ENCODE measurements at places on chromosomes 5 and 9. TPM values are rescaled to one million over a fixed set of nuclear protein-coding genes. Genes with fewer than 3 reads are reported as not detected.

GRCh38 chr5:114500756-114501155, 138.9 kb downstream of the KCNN2 start:
- ATAC-seq, result no peak

- ATAC-seq, result no peak
Measured at GRCh38 chr5:96001262-96001661, 39.6 kb upstream of the ELL2 start.

- ATAC-seq, result no peak
Measured at GRCh38 chr5:15948190-15948589, 231.4 kb downstream of the MARCHF11 start.

- ATAC-seq, result no peak
Measured at GRCh38 chr5:128081111-128081851, 2.3 kb upstream of the SLC12A2 start.

- ATAC-seq, result no peak
Measured at GRCh38 chr5:95317687-95318086, 32.8 kb upstream of the MCTP1 start.

- ATAC-seq, result no peak
Measured at GRCh38 chr5:104299998-104300706, 737.6 kb upstream of the NUDT12 start.

- ATAC-seq, result no peak
Measured at GRCh38 chr5:141850786-141851185, 27.4 kb downstream of the PCDH1 start.

DNA sequence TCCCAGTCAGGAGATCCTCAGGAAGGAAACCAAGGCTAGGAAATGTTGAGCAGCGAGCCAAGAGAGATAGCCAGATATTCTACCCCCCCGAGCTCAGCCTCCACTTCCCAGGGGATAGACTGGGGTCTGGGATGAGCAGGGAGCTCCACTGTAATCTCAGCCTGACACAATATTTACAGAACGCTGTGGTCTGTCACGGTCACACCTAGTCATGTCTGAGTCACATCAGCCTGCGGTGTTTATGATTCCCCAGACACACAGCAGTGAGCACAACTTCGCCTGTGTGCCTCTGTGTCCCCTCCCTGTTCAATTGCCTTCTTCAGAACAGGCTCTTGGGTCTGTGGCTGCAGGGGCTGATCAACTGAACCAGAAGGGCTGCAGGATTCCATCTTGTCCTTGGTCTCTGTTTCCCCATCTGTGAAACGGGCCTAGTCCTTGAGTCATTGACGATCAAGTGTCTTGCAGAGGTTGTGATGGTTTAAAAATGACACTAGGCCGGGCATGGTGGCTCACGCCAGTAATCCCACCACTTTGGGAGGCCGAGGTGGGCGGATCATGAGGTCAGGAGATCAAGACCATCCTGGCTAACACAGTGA, 8.6 kb upstream of the PRRX2 start:
- no peak for ATAC-seq

GRCh38 chr9:76067696-76068095, 177.2 kb downstream of the PCSK5 start:
- ATAC-seq, result no peak

GRCh38 chr5:29878599-29878998, 1314.9 kb upstream of the CDH6 start:
- ATAC-seq, result no peak

GRCh38 chr5:78504704-78505677, 143.6 kb downstream of the LHFPL2 start:
- ATAC-seq, result peak; percentile 93

- no peak for ATAC-seq
Measured at GRCh38 chr5:91049800-91050199, 333.3 kb downstream of the ARRDC3 start.

DNA sequence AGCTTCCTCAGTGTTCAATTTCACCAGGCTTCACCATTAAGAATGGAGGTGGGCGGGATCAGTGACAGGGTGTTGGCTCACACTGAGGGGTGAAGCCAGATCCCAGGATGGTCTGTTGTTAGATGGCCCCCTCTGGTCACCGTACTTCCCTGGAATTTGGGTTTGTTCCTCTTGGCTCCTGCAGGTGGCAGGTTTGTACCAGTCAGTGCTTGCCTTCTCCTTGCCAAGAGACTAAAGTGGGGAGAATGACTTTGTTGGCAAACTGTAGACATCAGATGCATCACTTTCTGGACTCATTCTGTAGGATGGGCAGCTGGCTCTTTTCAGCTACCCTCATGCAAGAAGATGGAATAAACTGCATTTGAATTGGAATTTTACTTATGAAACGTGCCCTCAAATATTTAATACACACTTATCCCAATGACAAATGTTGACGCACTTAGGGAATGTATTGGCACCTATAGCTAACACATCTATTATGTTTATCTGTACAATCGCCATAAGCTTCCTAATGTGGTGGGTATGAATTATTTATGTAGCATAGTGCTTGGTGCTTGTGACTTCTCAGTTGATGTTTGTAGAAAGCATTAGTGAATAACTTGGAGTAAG, 31.4 kb upstream of the ANKRD55 start:
- ATAC-seq, result no peak

- no peak for ATAC-seq
Measured at GRCh38 chr9:113482341-113482740, 18.8 kb downstream of the RGS3 start.

DNA sequence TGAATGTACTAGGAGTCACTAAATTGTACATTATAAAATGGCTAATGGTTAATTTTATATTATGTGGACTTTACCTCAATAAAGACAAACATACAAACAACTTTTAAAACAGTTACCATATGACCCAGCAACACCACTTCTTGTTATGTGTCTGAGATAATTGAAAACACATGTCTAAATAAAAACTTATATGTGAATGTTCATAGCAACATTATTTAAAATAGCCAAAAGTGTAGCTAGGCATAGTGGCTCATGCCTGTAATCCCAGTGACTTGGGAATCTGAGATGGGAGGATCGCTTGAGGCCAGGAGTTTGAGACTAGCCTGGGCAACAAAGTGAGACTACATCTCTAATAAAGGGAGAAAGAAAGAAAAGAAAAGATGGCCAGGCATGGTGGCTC, 22.9 kb downstream of the SLC35A4 start:
- ATAC-seq, result no peak

DNA sequence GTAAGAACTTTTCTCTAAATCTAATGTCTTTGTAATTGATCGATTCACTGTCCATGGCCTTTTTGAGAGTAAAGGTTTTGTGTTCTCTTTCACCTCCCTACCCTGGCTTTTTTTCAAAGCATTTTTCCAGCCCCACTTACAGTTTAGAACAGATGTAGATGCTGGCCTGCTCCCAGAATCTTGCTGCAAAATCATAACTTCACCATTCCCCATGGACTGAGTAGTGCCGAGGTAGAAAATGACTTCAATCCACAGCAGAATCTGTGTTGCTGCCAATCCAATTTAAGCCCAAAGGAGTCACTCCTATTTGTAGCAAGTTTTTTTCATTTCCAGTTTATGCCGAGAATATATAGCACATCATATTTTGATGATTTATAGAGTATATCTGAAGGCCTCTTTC, 46.5 kb upstream of the CEMIP2 start:
- no peak for ATAC-seq

GRCh38 chr9:131423171-131423581, 29.3 kb downstream of the PRRC2B start:
- ATAC-seq, result peak; percentile 76

GRCh38 chr5:75348241-75348640, 11.2 kb downstream of the HMGCR start:
- ATAC-seq, result no peak

DNA sequence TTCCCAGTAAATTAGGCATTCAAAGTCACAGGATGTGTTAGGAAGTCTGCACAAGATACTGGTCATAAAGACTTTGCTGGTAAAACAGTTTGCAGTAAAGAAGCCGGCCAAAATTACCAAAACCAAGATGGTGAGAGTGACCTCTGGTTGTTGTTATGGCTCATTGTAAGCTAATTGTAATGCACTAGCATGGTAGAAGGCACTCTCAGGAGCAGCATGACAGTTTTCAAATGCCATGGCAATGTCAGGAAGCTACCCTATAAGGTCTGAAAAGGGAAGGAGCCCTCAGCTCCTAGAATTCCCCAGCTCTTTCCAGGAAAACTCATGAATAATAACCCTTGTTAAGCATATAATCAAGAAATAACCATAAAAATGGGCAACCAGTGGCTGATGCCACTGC, 64.3 kb upstream of the TNC start:
- no peak for ATAC-seq

GRCh38 chr5:140548791-140549190, 1.3 kb downstream of the EIF4EBP3 start:
- ATAC-seq, result no peak

DNA sequence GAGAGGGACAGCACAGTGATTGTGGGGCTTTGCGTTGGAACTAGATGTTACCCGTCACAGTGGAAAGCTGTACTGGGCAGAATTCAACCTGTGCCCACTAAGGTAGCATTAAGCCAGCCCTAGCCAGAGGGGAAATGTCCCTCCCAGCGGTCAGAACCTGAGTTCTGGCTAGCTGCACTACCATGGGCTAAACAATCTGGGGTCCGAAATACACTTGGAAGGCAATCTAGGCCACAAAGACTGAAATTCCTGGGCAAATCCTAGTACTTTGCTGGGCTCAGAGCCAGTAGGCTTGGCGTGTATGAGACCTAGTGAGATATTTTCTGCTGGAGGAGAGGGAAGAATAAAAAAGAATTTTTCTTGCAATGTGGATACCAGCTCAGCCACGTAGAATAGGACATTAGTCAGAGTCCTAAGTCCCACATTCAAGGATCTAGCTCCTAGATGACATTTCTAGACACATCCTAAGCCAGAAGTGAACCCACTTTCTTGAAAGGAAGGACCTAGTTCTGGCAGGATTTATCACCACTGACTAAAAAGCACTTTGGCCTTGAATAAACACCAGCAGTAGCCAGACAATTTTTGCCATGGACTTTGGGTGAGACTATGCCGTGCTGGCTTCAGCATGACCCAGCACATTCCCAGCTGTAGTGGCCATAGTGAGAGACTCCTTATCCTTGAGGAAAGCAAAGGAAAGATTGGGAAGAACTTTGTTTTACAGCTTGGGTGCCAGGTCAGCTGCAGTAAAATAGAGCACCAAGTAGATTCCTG, 618.0 kb downstream of the BRINP1 start:
- no peak for ATAC-seq

DNA sequence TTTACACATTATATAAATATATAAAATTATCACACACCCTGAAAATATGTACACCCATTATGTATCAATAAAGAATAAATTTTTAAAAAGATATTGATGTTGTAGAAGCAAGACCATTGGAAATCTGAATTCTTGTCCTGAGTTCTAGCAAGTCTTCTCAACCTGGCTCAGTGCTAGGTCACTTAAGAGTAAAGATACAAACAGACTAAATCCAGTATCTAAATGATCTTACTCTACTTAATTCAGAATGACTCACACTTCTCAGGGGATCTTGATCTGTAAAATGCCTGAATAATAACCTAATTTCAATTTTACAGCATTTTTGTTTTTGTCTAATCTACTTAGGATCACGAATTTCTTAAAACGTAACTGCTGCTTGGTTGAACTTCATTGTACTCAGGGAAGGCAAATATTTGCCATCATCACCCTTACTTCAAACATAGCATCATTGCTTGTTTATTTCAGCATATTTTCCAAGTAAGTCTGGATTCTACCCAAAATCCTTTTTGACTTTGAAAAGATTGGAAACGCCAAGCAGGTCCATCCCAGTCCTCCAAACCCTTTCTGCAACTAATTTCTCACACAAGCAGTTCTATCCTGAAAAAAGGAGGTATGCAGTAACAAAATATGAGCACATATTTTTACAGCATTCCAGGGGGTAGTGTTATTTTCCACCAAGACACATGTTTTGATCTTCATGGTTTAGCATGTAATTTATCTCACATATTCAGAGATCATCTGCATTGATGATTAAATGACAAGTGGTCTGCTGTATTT, 582.6 kb downstream of the PSAT1 start:
- ATAC-seq, result no peak

- ATAC-seq, result no peak
Measured at GRCh38 chr5:93438124-93438523, 142.9 kb downstream of the NR2F1-AS1 start.

DNA sequence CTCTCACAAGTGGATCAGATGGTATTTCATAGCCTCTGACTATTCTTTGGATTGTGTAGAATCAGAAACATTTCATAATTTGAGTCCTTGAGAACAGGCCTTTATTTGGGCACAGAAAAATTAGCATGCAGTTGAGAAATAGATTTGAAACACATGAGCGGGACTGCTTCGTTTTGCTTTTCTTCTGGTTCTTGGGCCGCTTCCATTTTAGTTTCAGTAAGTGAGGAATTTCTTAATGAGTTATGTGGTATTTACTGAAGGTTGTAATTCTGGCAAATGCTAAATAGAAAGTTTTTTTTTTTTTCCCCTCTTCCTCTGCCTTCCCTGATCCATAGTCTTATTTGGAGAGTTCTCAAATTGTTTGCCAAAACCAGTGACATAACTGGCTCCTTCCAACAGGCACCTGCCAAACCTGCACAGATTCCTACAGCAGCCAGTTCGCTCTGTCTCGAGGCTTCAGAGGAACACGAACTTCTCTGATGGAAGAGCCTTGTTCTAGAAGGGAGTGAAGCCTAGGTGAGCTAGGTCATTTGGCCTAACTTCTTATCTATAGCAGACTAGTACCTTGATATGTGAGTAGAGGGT, 71.2 kb upstream of the SLC28A3 start:
- ATAC-seq, result no peak

DNA sequence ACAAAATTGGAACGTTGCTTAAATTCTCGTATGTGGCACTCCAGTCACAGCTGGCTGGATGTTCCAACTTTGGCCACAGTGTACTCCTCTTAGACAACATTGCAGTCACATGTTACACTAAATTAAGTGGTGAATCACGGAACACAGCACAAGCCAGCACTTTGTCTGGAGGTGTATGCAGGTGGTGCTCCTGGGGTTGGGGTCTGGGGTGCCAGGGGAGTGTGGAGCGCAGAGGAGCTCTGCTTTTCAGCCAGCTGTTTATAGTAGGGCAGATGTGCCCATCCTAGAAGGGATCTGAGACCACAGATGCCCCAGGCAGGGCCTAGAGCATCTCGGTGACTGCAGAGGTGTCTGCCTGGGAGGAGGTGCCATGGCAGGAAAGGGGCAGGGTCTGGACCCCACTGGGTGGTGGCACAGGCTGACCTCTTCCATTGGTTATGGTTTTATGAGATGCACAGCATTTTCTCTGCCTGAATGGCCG, 82.6 kb downstream of the WNK2 start:
- no peak for ATAC-seq

Gene SH3PXD2B
- 80.9 TPM for total RNA-seq

Gene TMEM174
- not detected for total RNA-seq

Gene NIM1K
- total RNA-seq, result 1.9 TPM

Gene AMBP
- total RNA-seq, result not detected

Gene HSPB3
- 5.9 TPM for total RNA-seq

Gene PTGER4
- 27.5 TPM for total RNA-seq

Gene ZNF367
- total RNA-seq, result 2.2 TPM

Gene ZNF883
- total RNA-seq, result 0.94 TPM

Gene PKD2L2
- total RNA-seq, result not detected

Gene C7
- total RNA-seq, result 707 TPM

Gene ETF1
- 112 TPM for total RNA-seq

Gene FOXE1
- not detected for total RNA-seq

Gene PCDHGA3
- total RNA-seq, result 5.7 TPM
